WTC11 (cell line): ENCODE measurements at places on chromosomes 5 and 9.
A peak's percentile ranks its signal among the peaks of the same experiment; 100 is the strongest.

- H3K27me3 ChIP-seq: no peaks in the 10 kb centered on the region
- no peak overlapping the region for H3K4me3 ChIP-seq
- peaks cover 6% of the 10 kb centered on the region for H3K4me1 ChIP-seq
- DNase-seq: no peak
- H3K36me3 ChIP-seq: no peaks in the 10 kb centered on the region
Observed at GRCh38 chr9:72557549-72557948, 36.1 kb downstream of the TMC1 start.

GRCh38 chr5:56696900-56697299 lies 118.4 kb upstream of the MAP3K1 start:
- no peak for DNase-seq
- H3K27ac ChIP-seq: no peak overlapping the region
- no peak overlapping the region for H3K4me3 ChIP-seq
- no peaks in the 10 kb centered on the region for H3K27me3 ChIP-seq
- H3K36me3 ChIP-seq: no peaks in the 10 kb centered on the region

- H3K36me3 ChIP-seq: no peaks in the 10 kb centered on the region
- peak; percentile 50 for DNase-seq
- H3K27me3 ChIP-seq: no peaks in the 10 kb centered on the region
- H3K4me1 ChIP-seq: no peaks in the 10 kb centered on the region
- H3K27ac ChIP-seq: no peak overlapping the region
- no peak overlapping the region for H3K4me3 ChIP-seq
Observed at GRCh38 chr5:157471709-157472108, 11.7 kb downstream of the NIPAL4 start.

- H3K4me1 ChIP-seq: peaks cover 36% of the 10 kb centered on the region
- H3K27ac ChIP-seq: no peak overlapping the region
Observed at GRCh38 chr5:124888050-124888506, 141.6 kb upstream of the ZNF608 start.

- H3K27me3 ChIP-seq: no peaks in the 10 kb centered on the region; the same call in 1 of the 2 replicates
- H3K4me3 ChIP-seq: no peak overlapping the region
- peaks cover 14% of the 10 kb centered on the region; the same call in 1 of the 2 replicates for H3K4me1 ChIP-seq
- DNase-seq: no peak
Observed at GRCh38 chr5:132666310-132667123, 7.3 kb upstream of the IL4 start.

GRCh38 chr9:81497091-81497490 lies 192.3 kb downstream of the TLE1 start:
- H3K27me3 ChIP-seq: no peaks in the 10 kb centered on the region
- no peak overlapping the region for H3K4me3 ChIP-seq
- no peak overlapping the region for H3K27ac ChIP-seq
- H3K4me1 ChIP-seq: no peaks in the 10 kb centered on the region
- no peaks in the 10 kb centered on the region for H3K36me3 ChIP-seq

DNA sequence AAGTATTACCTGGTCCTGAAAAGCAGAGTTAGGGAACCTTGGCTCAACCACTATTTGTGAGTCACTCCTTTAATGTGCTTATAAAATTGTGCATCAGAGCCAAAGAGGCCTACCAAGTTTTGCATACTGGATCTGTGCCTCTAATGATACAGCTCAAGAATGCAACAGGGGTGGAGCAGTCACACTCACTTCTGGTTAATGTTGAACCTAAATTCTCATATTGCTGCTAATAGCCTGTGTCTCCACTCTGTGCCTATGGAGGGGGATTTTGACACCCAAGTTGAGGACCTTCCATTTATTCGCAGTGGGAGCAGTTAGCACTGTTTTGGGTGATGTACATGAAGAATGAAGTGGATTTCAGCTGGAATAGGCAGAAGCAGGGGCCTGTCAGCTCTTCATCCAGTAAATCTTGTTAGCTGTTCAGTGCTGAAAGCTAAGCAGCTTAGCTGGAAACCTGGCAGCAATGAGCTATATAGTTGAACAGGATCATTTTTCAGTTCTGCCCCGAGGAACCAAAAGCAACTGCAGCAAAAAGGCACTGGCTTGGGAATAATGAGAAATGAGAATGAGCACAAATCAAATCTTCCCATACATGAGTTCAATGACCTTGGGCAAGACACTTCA lies 9.7 kb downstream of the SH3TC2 start:
- DNase-seq: no peak
- no peaks in the 10 kb centered on the region for H3K4me1 ChIP-seq
- peaks cover 4% of the 10 kb centered on the region for H3K36me3 ChIP-seq
- no peak overlapping the region for H3K27ac ChIP-seq
- no peak overlapping the region for H3K4me3 ChIP-seq

- no peak overlapping the region for H3K4me3 ChIP-seq
- peaks cover 53% of the 10 kb centered on the region for H3K4me1 ChIP-seq
- peaks cover 9% of the 10 kb centered on the region for H3K27me3 ChIP-seq
- peak; percentile 28 for DNase-seq
- H3K27ac ChIP-seq: no peak overlapping the region
Observed at GRCh38 chr5:173645437-173645807, 29.0 kb upstream of the BOD1 start.

DNA sequence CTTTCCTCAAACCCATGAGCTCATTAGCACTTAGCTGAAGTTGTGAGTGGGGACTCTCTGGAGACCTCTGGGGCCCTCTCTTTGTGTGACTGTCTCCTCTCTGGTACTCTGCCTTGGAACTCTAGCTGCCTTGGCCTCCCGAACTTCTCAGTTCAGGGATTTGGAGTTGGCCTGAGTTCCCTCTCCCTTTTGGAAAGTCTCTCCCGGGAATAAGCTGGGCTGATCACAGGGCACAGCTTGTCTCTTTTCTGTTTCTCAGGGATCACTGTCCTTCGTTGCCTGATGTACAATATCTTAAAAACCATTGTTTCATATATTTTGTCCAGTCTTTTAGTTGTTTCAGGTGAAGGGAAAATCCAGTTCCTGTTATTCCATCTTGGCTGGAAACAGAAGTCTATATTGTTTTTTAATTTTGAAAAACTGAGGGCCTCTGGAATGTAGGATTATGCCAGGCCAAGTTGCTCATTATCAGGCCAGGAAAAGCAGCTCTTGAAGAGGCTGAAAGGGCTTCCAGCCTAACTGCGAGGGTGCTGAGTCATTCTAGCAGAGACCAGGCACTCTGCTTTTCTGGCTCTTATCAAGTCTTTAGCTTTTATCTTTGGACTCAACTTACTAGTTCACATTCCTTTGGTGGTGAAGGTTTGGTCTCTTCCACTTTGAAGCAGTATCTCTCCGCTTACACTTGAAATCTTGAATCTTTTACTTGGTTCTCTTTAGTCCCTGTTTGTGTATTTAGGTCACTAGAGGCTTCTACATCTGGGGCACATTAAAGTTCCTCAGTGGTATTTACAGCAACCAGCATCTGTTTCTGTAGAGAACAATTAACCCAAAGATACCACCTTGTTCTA lies 8.4 kb upstream of the RGS3 start:
- peaks cover 24% of the 10 kb centered on the region for H3K4me1 ChIP-seq
- peak overlapping the region; percentile 82 for H3K27ac ChIP-seq
- DNase-seq: no peak
- H3K36me3 ChIP-seq: no peaks in the 10 kb centered on the region
- no peak overlapping the region for H3K4me3 ChIP-seq

- H3K36me3 ChIP-seq: no peaks in the 10 kb centered on the region
- DNase-seq: no peak
- H3K4me1 ChIP-seq: no peaks in the 10 kb centered on the region
- H3K4me3 ChIP-seq: no peak overlapping the region
- H3K27ac ChIP-seq: no peak overlapping the region
Observed at GRCh38 chr5:83149671-83150070, 72.3 kb downstream of the XRCC4 start.

DNA sequence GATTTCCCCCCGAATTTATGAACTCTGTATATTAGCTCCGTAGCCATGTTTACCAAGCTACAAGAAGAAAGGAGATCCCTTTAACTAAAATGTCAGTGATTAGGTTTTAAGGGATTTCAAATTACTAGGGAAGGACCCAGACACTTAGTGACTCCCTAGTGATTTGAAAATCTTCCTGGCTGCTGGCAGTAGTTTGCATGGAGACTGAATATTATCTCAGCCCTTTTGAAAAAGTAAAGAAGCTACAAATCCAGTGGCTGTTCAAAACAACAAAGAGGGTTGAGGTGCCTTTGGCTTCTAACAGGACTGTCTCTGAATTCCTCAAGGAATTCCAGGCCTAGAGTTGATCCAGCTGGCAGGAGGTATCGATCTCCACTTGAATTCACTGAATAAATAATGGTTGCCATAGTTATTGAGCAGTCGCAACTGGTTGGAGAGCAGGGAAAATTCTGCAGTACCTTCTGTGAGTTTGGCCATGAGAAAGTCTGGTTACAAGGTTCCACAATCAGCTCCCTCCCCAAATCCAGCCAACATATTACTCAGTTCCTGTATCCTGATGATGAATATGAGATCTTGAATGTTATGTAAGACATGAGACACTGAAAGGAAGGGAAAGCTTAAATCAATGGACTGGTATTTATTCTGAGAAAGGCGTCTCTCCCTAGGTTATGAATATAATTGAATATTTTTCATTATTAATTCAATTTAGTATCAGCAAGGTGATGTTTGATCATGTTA lies 37.7 kb downstream of the NR4A3 start:
- H3K27me3 ChIP-seq: no peaks in the 10 kb centered on the region
- no peak overlapping the region for H3K4me3 ChIP-seq
- H3K4me1 ChIP-seq: peaks cover 15% of the 10 kb centered on the region
- DNase-seq: no peak
- no peaks in the 10 kb centered on the region for H3K36me3 ChIP-seq
- H3K27ac ChIP-seq: peak overlapping the region; percentile 58; the same call in 1 of the 2 replicates

GRCh38 chr5:66615894-66616293 lies 19.7 kb downstream of the MAST4 start:
- H3K4me3 ChIP-seq: no peak overlapping the region
- H3K36me3 ChIP-seq: no peaks in the 10 kb centered on the region
- no peak overlapping the region for H3K27ac ChIP-seq
- H3K27me3 ChIP-seq: no peaks in the 10 kb centered on the region
- H3K4me1 ChIP-seq: peaks cover 9% of the 10 kb centered on the region

- no peak overlapping the region for H3K27ac ChIP-seq
- no peak for DNase-seq
- H3K4me1 ChIP-seq: peaks cover 8% of the 10 kb centered on the region
- H3K27me3 ChIP-seq: no peaks in the 10 kb centered on the region
- H3K4me3 ChIP-seq: no peak overlapping the region
Observed at GRCh38 chr5:61884252-61884855, 421.7 kb upstream of the KIF2A start.

DNA sequence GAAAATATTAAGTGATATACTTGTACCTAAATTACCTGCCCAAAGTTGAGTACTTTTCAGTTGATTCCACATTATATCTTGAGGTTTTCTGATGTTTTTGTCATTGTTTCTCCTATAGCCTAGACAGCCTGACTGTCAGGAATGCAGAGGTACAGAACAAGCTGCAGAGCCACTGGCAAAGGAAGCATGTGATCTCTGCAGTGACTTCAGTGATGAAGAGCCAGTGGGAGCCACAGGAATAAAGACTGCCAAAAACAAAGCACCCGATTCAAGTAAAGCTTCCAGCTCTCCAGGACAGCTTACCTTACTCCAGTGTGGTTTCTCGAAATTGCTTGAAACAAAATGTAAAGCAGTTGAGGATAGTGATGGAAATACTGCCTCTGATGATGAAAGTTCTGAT lies 96.3 kb downstream of the ERCC6L2 start:
- no peak overlapping the region for H3K27ac ChIP-seq
- no peaks in the 10 kb centered on the region for H3K27me3 ChIP-seq
- peaks cover 26% of the 10 kb centered on the region for H3K36me3 ChIP-seq
- no peak for DNase-seq
- no peaks in the 10 kb centered on the region for H3K4me1 ChIP-seq
- no peak overlapping the region for H3K4me3 ChIP-seq
